ENCODE measurements at places on chromosomes 4 and X. TPM values are rescaled to one million over a fixed set of nuclear protein-coding genes. Genes with fewer than 3 reads are reported as not detected.

Gene AMBN
- total RNA-seq = not detected

Gene NUDT11
- 39.3 TPM for total RNA-seq

Gene ARMCX2
- 110 TPM for total RNA-seq

GRCh38 chr4:174217273-174218126 is 66.0 kb downstream of the FBXO8 start:
- no peaks in the 10 kb centered on the region for H3K36me3 ChIP-seq
- no peak overlapping the region for H3K27ac ChIP-seq
- H3K4me3 ChIP-seq = peak overlapping the region; percentile 55
- DNase-seq = peak; percentile 55
- H3K4me1 ChIP-seq = peaks cover 30% of the 10 kb centered on the region

Gene NUP62CL
- 2.6 TPM for total RNA-seq

- H3K4me3 ChIP-seq = no peak overlapping the region
- H3K4me1 ChIP-seq = peaks cover 7% of the 10 kb centered on the region
- H3K27ac ChIP-seq = no peak overlapping the region
- H3K27me3 ChIP-seq = no peaks in the 10 kb centered on the region
- H3K36me3 ChIP-seq = no peaks in the 10 kb centered on the region
These were observed 66.0 kb downstream of the RHOH start for GRCh38 chr4:40262861-40263260.

- DNase-seq = no peak
- H3K36me3 ChIP-seq = no peaks in the 10 kb centered on the region
- H3K27me3 ChIP-seq = no peaks in the 10 kb centered on the region
- peaks cover 2% of the 10 kb centered on the region for H3K4me1 ChIP-seq
- H3K27ac ChIP-seq = no peak overlapping the region
These were observed 358.9 kb downstream of the GPAT3 start for GRCh38 chr4:83894831-83895230.

GRCh38 chrX:135437867-135438733 is 16.4 kb downstream of the SMIM10L2A start:
- no peaks in the 10 kb centered on the region for H3K27me3 ChIP-seq
- H3K36me3 ChIP-seq = no peaks in the 10 kb centered on the region
- DNase-seq = no peak
- H3K4me1 ChIP-seq = no peaks in the 10 kb centered on the region
- no peak overlapping the region for H3K27ac ChIP-seq

Gene DIPK2B
- not detected for total RNA-seq

Gene RPS6KA3
- total RNA-seq = 13.0 TPM

GRCh38 chrX:81229229-81229628 is 27.3 kb downstream of the SH3BGRL start:
- no peak overlapping the region for H3K27ac ChIP-seq
- no peaks in the 10 kb centered on the region for H3K27me3 ChIP-seq
- H3K4me1 ChIP-seq = no peaks in the 10 kb centered on the region
- no peaks in the 10 kb centered on the region for H3K36me3 ChIP-seq

Gene HSFX3
- not detected for total RNA-seq

Gene EGF
- 2.6 TPM for total RNA-seq

- DNase-seq = no peak
- no peak overlapping the region for H3K4me3 ChIP-seq
- no peak overlapping the region for H3K27ac ChIP-seq
- no peaks in the 10 kb centered on the region for H3K4me1 ChIP-seq
- H3K27me3 ChIP-seq = no peaks in the 10 kb centered on the region
- H3K36me3 ChIP-seq = no peaks in the 10 kb centered on the region
These were observed 72.2 kb upstream of the STOX2 start for GRCh38 chr4:183832776-183833450.

- no peaks in the 10 kb centered on the region for H3K36me3 ChIP-seq
- H3K4me3 ChIP-seq = no peak overlapping the region
- H3K27me3 ChIP-seq = no peaks in the 10 kb centered on the region
- peaks cover 6% of the 10 kb centered on the region for H3K4me1 ChIP-seq
- DNase-seq = no peak
- H3K27ac ChIP-seq = no peak overlapping the region
These were observed 36.4 kb downstream of the FAM193A start for GRCh38 chr4:2572866-2573265.

Gene ARSJ
- total RNA-seq = 6.3 TPM

DNA sequence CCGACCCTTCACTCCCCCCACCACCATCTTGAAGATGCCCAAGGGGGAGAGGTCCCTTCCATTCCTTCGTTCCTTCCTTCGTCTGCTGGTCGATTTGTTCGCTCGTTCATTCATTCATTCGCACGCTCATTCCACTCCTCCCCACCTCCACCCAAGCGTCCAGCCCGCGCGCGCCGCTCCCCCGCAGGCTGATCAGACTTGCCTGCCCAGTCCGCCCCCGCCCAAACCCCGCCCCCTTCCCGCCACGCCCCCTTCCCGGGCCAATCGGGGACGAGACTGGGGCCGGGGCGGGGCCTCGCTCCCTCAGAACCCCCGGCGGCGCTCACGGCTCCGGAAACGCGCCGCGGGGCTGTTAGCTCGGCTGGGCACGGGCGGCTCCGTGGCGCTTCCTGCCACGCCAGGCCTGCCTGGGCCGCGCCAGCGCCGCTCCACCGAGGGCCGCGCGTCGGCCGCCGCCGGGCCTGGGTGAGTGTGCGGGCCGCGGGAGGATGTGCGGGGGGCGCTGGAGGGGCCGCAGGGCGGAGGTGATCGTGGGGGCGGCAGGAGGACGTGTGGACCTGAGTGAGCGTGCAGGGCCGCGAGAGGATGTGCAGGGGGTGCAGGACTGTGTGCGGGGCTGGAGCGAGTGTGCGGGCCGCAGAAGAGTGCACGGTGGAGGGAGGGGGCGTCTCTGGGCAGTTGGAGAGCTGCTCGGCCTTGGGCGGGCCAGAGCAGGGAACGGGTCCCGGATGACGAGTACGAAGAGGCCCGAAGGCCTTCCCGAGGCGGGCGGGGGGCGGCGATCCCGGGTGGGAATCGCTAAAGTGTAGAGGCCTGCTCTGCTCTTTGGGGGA is at the start of gene ZNF275:
TSS of gene ZNF275 (plus strand) at position 333 of the 833 bp plus-strand sequence. CDS start 2,527 bp downstream, outside the sequence.
- H3K27ac ChIP-seq = peak within 1 kb of the TSS; percentile 52
- no peaks in the 10 kb centered on the region for H3K27me3 ChIP-seq
- peak; percentile 82 for DNase-seq
- no peaks in the 10 kb centered on the region for H3K36me3 ChIP-seq
- peak within 1 kb of the TSS; percentile 55 for H3K4me3 ChIP-seq
- no peaks in the 10 kb centered on the region for H3K4me1 ChIP-seq

Gene FGFRL1
- total RNA-seq = 18.9 TPM

Gene ZXDA
- total RNA-seq = not detected

DNA sequence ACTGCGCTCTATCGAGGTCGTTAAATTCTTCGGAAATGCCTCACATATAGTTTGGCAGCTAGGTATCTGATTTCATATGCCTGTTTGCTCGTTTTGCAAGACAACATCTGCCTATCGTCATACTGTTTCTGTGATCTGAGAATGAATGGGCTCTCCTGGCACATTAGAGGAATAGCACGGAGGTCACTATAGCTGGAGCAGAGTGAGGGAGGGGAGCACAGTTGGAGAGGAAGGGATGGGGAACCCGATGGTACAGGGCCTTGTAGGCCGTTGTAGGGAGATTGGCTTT is 552 bp downstream of the IKBKG start:
- no peak overlapping the region for H3K27ac ChIP-seq
- peak overlapping the region; percentile 79 for H3K4me3 ChIP-seq

Data from H1 (cell line).